ENCODE measurements at places on chromosomes 1 and 21.

DNA sequence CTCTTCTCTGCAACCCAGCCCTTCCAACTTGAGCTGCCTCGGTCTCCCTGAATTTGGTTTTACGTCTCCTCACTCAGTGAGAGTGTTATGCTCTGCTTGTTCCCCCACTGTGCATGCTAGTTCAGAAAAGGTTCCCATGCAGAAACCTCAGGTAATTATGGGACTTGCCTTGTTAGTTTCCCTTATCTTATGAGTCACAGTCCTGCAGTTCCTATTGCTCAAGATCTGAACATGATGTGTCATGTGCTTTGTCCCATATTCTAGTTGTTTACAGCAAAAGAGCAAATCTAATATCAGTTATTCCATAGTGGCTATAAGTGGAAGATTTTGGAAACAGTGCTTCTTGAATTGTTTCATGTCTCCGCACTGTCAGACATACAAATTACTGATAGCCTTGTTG is 74.4 kb downstream of the DUSP10 start:
- DNase-seq = no peak

- no peak for DNase-seq
Observed at GRCh38 chr1:160679893-160680292, 31.7 kb downstream of the CD48 start.

DNA sequence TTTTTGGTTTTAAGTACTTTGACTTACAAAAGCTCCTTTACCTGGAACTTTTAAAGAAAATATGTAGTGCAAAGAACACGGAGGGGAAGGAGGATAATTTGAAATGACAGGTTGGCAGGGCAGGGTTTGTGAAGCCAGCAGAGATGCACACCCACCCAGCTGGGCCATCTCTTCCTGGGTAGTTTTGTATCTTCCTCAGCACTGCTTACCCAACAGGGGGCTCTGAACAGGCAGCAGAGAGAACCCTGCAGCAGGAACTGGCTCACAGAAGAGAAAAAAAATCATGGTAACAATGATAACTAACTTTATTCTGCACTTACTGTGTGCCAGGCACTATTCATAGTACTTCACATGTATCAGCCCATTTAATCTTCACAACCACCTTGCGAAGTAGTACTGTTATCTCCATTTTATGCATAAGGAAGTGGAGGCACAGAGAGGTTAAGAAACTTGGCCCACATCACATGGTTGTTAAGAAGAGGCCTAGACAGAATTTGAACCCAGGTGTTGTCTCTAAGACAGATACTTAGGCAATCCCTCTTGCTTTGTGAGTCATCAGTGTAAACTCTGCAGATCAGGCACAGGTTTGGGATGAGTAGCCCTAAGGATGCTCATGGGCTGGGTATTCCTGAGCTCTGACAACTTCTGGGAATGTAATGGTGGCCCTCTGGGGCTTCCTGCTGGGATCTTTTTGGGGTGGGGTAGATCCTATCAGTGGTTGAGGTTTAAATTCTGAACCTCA is 60.8 kb downstream of the ELK4 start:
- no peak for DNase-seq

DNA sequence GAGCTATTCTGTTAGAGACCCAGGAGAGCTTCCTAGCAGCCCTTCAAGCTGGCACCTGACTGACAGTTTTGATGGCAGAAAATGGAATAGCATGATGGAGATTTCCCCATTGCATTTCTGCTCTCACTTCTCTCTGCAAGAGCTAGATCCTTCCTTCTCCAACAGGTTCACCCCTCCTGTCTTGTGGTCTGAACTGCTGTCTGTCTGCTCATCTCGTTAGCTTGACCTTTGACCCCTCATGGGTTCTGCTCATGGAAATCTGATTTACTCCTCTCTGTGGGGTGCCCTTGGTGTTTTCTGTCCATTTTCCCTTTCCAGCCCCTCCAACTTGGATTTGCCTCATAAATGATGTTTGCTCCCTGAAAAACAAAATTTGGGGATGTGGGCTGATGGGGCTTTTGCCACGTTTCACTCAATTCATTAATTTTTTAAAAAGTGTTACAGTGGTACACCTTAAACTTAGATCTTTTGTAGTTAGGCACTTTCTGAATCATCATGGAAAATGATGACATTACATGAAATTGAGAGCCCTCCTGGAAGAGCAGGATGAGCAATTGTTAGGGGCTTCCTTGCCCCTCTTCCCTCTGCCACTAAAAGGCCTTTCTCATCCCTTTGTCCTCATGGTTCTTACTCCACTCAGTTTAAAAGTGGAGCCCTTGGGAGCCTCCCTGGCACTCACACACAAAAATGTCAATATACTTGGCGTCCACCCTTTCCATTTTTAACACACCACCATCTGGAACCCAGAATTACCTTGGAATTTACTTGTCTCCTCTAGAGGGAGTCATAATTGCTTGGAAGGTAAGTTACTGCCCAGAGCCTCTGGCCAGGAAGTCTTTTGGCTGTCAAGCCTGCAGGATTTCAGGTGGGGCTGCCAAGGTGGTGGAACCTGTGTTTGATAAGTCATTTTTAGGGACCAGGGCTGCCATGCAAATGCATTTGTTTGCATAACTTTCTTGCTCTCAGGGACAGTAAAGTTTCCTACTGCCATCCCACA is 31.9 kb upstream of the IL19 start:
- DNase-seq = no peak

- DNase-seq = no peak
Observed at GRCh38 chr1:25562101-25562927, 18.9 kb downstream of the LDLRAP1 start.

DNA sequence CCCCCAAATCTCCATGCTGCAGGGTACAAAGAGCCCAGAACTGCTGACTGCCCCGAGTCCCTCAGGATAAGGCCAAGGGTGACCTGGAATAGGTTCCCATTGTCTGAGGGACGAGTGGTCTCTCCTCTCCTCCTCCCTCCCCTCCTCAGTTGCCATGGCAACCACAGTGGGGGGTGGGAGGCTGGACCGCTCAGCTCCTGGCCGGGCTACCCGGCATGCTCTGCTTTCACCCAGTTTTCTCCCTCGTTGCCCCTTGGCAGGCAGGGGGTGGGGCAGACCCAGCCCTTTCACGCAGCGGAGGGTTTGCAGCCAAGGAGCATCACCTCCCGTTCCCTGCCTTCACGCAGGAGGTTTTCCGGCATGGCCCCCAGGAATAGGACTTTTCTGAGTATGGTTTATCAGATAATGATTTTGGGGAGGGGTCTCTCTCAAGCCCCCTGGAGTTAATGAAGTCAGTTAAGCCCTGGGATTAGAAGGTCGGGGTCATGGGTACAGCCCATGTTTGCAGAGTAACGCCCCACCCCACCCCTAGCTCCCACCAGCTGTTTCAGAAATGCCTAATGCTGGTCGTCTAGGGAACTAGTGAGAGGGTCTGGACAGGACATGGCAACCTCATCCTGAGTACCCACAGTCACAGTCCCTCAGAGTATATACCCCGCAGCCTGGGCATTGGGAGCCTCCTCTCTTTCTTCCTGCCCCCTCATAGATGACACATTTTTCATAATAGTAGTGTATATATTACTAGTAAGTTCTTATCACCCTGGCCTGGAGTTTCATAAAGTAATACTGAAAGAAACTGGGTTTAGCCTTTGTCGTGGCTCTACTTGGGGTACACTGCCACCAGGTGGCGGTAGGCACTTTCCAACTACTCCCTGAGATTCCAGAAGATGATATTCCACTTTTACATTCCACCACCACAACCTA is 20.7 kb downstream of the C1QB start:
- peak; percentile 59 for DNase-seq

GRCh38 chr1:32014199-32014947 is 705 bp downstream of the KHDRBS1 start:
- no peak for DNase-seq

Data from SW 1271 (cell line).